ENCODE measurements at places on chromosomes 2 and 18.

DNA sequence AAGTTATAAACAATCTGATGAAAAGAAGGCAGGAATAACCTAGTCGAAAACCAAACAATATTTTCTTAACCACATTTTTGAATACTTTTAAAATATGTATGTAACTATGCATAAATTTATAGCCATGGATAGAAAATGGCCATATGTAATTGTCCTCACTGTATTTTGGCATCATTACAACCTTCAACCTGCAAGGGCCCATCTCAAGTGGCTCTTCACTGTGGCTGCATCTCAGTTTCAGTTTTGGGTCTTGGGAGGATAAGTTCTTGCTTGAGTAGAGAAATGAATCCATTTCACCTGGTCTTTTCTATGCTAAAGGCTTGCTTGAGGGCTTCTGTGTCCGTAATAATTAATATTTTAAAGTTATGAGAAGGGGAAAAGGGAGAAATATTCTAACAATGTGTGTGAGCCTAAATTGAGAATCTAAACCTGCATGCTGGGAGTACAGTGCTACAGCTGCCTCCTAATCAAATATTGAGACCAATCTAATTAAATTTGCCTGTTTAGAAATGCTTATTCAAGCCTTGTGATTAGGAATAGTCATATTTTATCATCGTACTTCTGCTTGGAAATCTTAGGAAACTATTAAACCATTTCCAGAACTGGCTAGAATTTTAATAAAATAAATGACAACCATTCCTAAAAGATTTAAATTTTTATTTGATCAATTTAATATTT lies 92.5 kb downstream of the EML4 start:
- H3K27me3 ChIP-seq, result no peaks in the 10 kb centered on the region
- H3K4me3 ChIP-seq, result no peak overlapping the region
- no peak overlapping the region for H3K27ac ChIP-seq
- peaks cover 4% of the 10 kb centered on the region for H3K36me3 ChIP-seq
- peaks cover 6% of the 10 kb centered on the region for H3K4me1 ChIP-seq

DNA sequence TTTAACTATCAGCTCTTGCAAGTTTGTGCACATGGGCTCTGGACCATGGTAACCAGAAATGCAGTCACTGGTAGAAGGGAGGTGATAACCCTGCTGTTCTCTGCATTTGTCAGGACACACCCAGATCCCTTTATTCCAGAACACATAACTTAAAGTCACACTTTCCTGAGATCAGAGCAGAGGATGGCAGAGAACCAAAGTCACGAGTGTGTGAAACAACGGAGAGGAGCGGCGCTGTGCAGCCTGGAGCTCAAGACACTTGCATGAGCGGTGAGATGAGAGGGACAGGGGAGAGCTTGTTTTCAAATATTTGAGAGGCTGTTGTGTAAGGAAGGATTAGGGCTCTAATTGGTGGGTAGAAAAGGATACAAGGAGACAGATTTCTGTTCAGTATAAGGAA lies 43.3 kb upstream of the AAK1 start:
- H3K36me3 ChIP-seq, result no peaks in the 10 kb centered on the region
- no peak overlapping the region for H3K4me3 ChIP-seq
- peaks cover 46% of the 10 kb centered on the region for H3K4me1 ChIP-seq
- DNase-seq, result no peak

- H3K27ac ChIP-seq, result peak within 1 kb of the TSS; percentile 85
- H3K4me1 ChIP-seq, result peaks cover 54% of the 10 kb centered on the region
- no peaks in the 10 kb centered on the region for H3K27me3 ChIP-seq
- H3K36me3 ChIP-seq, result no peaks in the 10 kb centered on the region
Measured at GRCh38 chr2:96145036-96145847, at the start of gene DUSP2. DUSP2 (minus strand) TSS chr2:96145440; CDS start chr2:96145354, 86 bp downstream.

GRCh38 chr2:224749136-224749535 lies 33.0 kb upstream of the CCDC195 start:
- peaks cover 13% of the 10 kb centered on the region for H3K27me3 ChIP-seq
- DNase-seq, result no peak
- no peaks in the 10 kb centered on the region for H3K4me1 ChIP-seq
- no peak overlapping the region for H3K27ac ChIP-seq
- no peaks in the 10 kb centered on the region for H3K36me3 ChIP-seq

- H3K27me3 ChIP-seq, result peaks cover 2% of the 10 kb centered on the region
- H3K4me3 ChIP-seq, result no peak overlapping the region
- peaks cover 10% of the 10 kb centered on the region for H3K4me1 ChIP-seq
- no peak overlapping the region for H3K27ac ChIP-seq
Measured at GRCh38 chr2:168454737-168455644, 1.1 kb upstream of the CERS6 start.

Measured in natural killer cell treated with Interleukin-12 subunit alpha and Interleukin-12 subunit beta and Interleukin-15 and Interleukin-18, amount 100 ng/mL, for 72 hours (primary cell).